Camera-type eye (tissue), 1 donor: ENCODE measurements at places on chromosomes 1 and 21. TPM values are rescaled to one million over a fixed set of nuclear protein-coding genes. Genes with fewer than 3 reads are reported as not detected.

The TTLL7 gene
- total RNA-seq = 91.1 TPM

The NCF2 gene
- 8.9 TPM for total RNA-seq

The LCE1C gene
- total RNA-seq = not detected

The OR2T6 gene
- not detected for total RNA-seq

The LCE2B gene
- not detected for total RNA-seq

The UBIAD1 gene
- 17.9 TPM for total RNA-seq

The PRR9 gene
- not detected for total RNA-seq

The ATAD3B gene
- total RNA-seq = 20.4 TPM

The CR1L gene
- total RNA-seq = not detected

The LINGO4 gene
- total RNA-seq = not detected

The NPPB gene
- not detected for total RNA-seq

The SCP2 gene
- total RNA-seq = 111 TPM

The DNAI4 gene
- total RNA-seq = 18.5 TPM

The CHAF1B gene
- total RNA-seq = 2.9 TPM

The NBPF6 gene
- not detected for total RNA-seq

The NBPF8 gene
- 16.1 TPM for total RNA-seq

The NTRK1 gene
- 3.4 TPM for total RNA-seq

The LAMC2 gene
- 3.1 TPM for total RNA-seq

The ATP1A4 gene
- total RNA-seq = 0.60 TPM

The CHRM3 gene
- total RNA-seq = 22.9 TPM
